ENCODE measurements at places on chromosomes 13 and 19.

DNA sequence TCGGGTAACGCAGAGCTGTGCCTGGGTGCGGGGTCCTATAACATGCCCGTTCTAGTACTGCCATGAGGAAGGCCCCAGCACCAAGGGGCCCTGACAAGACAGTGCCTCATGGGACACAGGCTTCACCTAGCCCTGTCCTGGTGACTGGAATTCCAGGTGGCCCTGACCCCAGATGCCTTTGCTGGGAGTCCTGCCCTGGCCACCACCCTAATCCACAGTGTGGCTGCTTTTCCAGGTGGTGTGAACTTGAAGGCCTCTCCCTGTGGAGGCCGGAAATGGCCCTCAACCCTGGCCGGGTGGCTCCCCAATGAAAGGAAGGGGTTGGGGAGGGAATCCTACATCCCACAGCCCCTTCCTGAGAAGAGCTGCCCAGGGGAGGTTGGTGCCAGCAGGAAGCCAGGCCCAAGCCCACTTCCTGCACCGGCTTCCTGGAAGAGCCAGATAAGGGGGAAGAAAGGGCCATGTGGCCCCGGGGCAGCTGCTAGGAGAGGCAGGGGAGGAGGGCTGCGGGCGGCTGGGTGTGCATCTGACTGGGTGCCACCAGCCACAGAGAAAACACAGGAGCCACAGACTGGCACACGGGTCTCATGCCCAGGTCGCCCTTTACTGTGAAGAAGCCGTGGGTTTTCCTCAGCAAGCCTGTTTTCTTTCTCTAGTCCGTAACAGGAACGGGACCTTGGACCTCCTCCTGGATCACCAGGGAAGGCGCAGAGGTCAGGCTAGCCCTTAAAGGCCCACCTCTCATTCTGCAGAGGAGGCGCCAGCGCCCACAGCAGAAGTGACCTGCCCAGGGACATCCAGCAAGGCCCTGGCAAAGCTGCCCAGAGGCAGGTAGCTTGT lies 4.7 kb downstream of the LSM4 start:
- no peak for DNase-seq

DNA sequence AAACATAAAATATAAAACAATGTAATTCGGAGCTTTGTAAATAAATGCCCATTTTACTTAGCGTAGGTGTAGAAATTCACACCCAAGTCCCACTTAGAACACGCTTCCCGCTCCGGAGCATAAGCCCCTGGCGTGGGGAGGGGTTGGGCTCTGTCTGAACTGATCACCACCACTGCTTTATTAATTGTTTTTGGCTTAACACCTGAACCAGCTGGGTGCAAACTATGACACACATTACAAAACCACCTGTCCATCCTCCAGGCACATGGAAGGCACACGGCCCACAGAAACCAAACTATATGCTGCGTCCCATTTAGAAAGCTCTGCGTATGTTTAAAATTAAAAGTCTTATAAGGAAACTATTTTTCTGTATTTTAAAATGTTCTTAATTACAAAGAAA lies 25.9 kb downstream of the RASA3 start:
- DNase-seq = no peak

DNA sequence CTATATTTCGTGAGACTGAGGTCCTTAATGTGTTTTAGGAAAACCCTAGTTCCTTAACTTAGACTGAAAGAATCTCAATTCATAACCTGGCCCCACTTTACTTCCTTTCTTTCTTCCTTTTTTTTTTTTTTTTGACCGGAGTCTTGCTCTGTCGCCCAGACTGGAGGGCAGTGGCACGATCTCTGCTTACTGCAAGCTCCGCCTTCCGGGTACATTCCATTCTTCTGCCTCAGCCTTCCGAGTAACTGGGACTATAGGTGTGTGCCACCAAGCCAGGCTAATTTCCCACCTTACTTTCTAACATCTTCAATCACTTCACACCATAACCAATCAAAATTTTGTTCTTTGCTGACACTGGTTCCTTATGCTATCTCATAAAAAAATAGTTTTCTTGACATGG lies 2097.0 kb downstream of the PCDH9 start:
- no peak for DNase-seq

GRCh38 chr13:47250146-47250545 lies 353.3 kb upstream of the HTR2A start:
- no peak for DNase-seq
